ENCODE measurements at places on chromosomes 7 and 10.
A peak's percentile ranks its signal among the peaks of the same experiment; 100 is the strongest.

DNA sequence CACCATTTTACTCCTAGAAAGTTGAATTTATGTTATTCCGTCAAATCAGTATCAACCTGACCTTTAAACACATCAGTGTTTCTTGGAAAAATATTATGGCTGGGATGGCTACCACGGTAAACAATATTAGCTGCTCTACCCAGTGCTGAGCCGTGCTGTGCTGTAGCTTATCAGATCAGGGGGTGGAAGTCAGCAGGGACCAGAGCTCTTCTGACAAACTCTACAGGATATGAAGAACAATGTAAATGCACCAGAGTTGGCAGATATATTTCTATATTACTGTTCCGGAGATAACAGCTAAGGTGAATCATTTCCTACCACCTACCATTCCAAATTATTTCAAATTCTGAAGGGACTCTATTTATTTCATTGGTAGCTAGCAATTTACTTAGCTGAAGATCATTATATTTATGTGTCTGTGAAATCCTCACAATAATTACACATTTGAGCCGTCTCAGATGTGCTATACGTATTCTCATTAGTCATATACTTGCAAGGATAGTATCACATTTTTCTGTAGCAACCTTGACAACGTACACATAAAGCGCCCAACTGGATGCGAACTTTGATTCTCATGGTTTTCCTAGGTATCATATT, 76.5 kb downstream of the TEX36 start:
- no peak for DNase-seq

DNA sequence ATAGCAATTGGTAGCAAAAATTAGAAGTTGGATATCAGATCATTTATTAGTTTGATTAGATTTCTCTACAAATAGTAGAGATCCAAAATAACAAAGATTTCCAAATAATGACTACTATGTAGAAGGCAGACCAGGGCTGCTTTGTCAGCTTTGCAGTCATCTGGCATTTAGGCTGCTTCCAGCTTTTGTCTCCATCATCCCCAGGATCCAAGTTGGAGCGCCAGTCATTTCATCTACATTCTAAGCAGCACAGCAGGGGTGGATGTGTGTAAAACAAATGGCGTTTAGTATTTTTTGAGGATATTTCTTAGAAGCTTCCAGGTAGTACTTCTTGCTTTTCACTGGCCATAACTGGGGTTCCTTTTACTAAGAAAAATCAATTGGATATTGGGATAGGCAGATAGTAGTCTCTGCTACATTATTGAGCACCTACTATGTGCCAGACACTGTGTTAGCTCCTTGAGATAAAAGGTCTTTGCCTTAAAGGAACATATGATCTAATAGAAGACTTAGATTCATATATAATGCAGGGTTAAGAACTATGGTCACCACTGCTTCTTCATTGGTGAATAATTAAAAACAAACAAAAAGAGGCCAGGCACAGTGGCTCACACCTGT, 41.5 kb downstream of the TPST1 start:
- no peak for DNase-seq

DNA sequence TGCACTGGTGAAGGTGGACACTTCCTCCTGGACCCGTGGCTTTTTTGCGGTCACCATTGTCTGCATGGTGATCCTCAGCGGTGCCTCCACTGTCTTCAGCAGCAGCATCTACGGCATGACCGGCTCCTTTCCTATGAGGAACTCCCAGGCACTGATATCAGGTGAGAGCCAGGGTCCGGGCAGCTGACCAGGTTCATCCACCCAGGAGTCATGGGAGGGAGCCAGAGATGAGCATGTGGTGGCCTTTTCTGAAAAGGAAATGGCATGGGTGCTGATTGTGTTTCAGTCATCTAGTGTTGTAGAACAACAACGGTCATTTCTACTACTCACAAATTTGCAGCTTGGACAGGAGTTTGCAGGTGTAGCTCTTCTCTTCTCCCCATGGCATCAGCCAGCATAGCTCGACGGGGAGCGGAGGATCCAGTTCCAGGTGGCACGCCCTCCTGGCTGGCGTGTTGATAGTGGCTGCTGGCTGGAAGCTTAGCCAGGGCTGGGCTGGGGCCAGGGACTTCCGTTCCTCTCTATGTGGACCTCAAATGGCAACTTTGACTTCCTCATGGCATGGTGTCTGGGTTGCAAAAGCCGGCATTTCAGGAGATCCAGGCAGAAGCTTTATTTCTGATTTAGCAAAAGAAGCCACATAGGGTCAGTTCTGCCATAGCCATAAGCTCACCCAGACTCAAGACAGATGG, 32.7 kb downstream of the SLC29A3 start:
- no peak for DNase-seq

- no peak for DNase-seq
Measured at GRCh38 chr10:29621161-29621560, 13.6 kb downstream of the SVIL start.

DNA sequence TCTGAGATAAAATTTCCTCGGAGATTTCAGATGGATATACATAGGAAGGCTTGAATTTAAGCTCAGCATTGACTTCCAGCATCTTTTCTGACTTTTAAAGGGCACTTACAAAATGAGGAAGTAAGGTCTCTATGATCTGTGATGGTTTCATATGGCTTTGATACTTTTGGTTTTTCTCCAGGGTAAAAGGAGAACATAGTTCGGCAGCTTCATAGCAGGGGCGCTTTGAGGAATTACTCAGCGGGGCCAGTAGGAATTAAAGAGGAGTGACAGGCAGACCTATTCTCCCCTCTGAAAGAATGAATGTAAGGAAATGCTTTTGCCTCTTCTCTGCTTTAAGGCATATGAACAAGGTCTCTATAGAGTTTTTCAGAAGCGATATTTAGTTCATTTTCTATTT, 80.0 kb upstream of the PCDH15 start:
- no peak for DNase-seq

DNA sequence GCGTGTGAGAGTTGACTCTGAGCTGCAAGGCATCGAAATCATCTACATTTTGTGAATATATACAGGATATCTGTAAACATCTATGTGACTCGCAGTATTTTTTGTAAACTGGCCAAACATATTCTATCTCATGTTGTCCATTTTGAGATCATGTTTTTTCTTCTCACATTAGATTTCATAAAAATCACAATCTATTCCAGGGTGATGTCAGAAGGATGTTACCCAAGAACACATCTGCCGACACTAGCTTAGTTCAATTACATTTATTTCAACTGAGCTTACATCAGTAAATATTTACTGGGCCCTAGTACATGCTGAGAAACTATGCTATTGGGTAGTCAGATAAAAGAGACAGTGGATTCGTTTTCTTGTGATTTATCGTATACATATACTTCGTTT, 2.5 kb upstream of the BUB3 start:
- no peak for DNase-seq

DNA sequence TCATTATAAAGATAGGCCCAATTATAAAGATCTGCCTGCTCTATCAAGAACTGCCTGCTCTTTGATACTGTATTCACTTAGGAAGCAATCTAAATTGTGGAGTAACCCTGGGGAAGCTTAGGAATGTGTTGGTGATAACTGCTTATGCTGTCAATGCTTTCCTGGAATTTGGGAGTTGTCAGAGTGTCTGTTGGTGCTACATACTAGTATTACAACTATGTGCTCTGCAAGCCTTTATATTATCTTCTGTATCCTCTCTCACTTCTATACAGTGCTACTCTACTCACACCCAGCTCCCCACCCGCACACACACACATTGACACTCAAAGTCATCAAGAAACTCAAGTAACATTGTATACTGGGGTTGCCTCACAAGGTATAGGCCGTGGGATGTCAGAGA, 6.1 kb downstream of the ZNF277 start:
- no peak for DNase-seq

DNA sequence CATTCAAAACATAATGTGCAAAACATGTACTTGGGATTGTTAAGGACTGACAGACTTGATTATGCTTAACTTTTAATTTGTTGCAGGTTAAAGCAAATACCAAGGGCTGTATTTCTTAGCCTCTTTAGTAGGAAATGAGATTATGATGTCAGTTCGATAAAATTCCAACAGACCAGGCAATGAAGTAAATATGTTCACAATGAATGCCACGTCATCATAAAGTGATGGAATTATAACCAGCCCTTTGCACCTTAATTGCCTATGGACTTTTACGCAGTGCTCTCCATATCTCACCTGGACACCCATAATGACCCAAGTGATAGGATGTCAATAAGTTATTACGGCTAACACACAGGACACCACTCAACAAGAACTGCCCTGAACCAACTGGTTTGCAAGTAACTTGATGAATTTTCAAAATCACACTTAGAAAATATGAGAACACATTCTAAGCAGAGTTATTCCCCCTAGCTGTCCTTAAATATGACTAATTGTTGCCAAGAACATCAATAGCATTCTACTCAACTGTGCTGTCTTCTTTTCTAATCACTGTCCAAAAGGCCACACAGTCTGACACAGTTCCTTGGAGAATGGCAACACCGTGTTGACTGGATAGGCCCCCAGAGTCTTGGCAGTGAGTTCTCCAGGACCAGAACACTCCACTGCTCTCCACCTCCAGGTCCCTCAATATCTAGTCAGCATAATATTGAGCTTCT, 115.0 kb downstream of the CHCHD3 start:
- DNase-seq, result no peak

DNA sequence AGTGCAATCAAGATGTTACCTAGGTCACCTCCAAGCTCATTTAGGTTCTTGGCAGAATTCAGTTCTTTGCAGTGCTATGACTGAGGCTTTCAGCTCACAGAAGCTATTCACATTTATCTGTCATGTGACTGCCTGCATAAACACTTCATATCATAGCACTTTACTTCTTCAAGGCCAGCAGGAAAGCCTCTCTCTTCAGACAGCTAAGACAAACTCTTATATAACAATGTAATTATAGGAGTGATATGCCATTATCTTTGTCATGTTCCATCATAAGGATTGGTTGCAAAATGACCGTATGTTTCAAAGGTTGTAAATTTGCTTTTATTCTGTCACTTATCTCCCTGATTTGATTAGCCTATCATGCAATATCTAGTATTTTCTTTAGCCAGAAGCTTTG, 78.8 kb upstream of the TMEM196 start:
- DNase-seq, result peak; percentile 15

- no peak for DNase-seq
Measured at GRCh38 chr7:30422922-30423321, 55.7 kb downstream of the NOD1 start.

- no peak for DNase-seq
Measured at GRCh38 chr7:3497796-3498195, 196.7 kb downstream of the SDK1 start.

GRCh38 chr10:77926566-77927401, at the start of gene DLG5:
Gene DLG5, minus strand, starts transcription at chr10:77926755. Its CDS starts 235 bp downstream, at chr10:77926520.
- no peak for DNase-seq

DNA sequence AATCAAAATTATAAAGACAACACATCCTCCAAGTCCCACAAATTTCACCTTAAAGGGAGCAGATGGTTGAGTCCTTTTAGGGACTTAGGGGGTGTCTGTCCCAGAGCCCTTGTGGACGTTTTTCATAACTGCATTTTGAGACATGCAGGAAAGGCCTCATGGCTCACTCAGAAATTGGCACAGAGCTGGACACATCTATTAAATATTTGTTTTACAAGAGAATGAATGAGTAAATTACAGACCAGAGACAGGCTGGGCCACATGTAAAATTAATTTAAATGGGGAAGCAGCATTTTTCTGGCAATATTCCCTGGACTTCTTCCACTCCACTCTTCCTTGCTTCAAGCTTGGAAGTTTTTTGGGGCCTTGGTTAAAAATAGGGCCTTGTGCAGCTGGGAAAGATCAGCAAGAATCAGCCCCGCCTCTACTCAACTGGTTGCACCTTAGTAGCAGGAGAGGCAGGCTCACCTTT, 20.0 kb downstream of the LAMB1 start:
- peak; percentile 72 for DNase-seq

- DNase-seq, result no peak
Measured at GRCh38 chr7:26447116-26447515, 155.5 kb downstream of the SNX10 start.

DNA sequence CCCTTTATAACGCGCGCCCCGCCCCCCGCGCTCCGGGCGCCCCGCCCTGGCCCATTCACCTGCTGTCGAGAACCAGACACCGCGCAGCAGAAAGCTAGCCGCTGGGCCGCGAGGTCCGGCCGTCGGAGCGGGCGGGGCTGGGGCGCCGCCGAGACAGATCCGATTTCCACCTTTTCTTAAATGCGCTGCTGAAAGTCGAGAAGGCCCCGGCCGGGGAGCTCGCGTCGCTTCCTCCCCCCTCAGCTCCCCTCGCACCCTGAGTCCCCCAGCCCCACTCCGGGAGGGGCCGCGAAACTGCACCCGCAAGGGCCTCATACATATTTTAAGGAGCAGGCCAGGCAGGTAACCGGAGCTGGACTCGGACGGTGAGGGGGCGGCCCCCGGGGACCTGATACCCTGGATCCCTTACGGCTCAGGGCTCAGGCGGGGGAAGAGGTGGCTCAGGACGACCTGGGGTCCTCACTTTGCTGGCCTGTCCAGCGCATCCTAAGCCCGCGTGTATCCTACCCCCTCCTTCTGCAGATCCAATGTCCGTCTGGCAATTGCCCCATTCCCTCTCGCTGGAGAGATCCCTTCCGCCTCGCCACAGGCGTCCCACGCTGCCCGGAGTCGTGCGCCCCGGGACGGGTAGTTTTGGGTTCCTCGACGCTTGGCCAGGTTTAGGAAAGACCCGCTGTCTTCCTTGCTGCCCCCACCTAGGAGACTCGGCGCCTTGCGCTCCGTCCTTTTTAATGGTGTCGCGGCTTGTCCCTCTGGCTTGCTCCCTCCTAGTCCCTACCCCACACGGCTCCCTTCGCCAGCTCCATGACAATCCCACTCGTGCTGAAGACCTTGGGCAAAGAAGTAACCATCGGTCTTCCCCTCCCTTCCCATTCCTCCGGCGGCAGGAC, 170.6 kb downstream of the UBE2H start:
- DNase-seq, result no peak

DNA sequence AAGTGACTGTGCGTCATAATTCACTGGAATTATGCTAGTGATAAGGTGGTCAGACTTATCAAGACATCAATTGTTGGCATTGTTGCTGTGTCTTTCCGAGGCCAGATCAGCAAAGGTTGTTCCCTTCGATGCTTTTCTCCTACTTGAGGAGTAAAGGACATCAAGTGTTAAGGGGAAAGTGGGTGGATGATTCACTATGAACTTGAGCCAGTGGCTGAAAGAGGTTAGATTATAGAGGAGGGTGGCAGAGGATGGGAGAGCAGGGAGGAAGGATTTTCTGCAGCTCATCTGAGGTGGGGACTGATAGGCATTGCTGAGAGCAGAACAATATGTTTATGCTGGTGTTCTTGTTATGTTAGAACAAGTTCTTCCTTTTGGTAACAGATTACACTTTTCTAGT, 131.4 kb upstream of the AGR3 start:
- no peak for DNase-seq

- peak; percentile 63 for DNase-seq
Measured at GRCh38 chr7:81769891-81770727, at the start of gene HGF. Gene HGF, minus strand, starts transcription at chr7:81770047. Its CDS starts 76 bp downstream, at chr7:81769971.

GRCh38 chr10:62862447-62862846, 46.3 kb upstream of the EGR2 start:
- no peak for DNase-seq

- no peak for DNase-seq
Measured at GRCh38 chr7:121016966-121017365, 28.5 kb downstream of the CPED1 start.

- no peak for DNase-seq
Measured at GRCh38 chr7:98771519-98771918, 98.3 kb downstream of the TMEM130 start.

Measured in NCI-H2227 treated with DMSO at 0.1 percent for 48 hours (cell line).